T-helper 2 cell (primary cell): ENCODE measurements at places on chromosomes 1 and 21.

- DNase-seq: no peak
Observed at GRCh38 chr1:227112538-227112937, 172.4 kb downstream of the COQ8A start.

DNA sequence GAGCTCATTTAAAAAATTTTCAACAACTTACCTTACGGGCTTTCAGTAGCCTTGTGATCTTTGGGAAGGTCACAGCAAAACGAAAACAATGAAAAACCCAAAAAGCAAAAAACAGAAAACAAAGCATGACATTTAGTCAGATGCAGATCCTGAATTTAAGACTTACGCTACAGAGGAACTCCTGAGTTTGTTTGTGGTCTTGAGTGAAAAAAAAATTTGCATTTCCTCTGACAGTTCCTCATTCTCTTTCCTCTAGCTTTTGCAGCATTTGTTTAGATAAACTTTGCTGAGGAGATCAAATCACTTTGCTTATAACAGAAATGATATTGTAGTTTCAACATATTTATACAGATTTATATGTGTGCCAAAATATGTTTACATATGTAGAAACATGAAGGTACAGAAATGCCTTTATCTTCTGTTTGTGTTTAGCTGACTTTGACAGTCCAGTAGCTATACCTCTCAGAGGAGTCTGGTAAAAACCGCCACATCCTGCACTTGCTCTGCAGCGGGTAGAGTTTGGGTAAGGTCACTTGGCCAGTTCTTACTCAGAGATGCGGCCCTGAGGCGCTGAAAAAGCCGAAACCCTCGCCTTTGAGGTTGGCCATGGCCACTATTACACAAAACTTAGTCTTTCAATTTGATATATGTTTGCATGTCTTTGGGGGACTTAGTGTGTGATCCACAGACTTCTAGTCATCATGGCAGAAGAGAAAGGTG lies 142.5 kb downstream of the TNR start:
- DNase-seq: peak; percentile 31

DNA sequence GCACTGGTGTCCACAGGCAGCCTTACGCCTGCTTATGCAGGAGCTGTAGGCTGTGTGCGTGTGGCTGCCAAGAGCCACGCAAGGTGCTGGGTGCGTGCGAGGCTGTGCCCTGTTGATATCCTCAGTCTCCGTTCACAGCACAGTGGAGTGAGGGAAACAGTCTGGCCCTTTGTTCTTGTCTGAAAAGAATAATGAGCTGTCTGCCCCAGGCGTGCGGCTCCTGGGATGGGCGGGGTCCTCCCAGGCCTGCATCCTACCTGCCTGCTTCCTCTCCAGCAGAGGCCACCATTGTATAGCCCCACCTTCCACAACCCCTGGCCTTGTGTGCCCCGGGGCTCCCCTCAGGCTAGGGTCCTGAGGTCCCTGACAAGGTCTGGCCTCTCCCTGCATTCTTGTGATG lies 47.0 kb upstream of the KDM4A start:
- DNase-seq: no peak

DNA sequence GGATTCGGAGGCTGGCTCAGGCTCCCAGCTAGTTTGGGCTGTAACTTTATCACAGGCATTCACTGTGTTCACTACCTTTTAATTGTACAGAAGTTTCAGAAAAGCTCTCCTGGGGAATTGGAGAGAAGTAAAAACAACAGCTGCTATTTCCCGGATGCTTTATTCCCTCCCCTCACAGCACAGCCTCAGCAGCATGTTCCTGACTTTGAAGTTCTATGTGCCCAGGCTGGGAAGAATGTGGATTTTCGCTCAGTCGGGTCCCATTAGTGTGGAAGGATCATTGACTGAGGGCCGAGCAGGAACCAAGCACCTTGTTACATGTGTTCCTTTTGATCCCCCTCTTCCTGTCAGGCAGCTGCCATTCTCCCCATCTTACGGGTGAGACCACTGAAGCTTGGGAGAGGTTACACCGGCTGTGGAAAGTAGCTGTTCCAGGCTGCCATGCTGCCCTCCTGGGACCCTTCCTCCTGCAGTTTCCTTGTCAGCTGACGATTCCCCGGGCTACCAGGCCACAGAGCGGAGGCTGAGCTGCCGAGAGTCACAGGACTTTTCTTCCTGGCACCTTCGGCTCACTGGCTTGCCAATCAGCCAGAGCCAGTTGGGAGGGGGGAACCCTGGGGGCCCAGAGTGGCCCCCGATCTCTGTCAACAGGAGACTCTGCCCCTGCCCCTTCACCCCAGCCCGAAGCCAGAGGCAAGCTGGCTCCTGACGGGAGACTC lies 223.1 kb upstream of the TMEM51 start:
- DNase-seq: no peak

- no peak for DNase-seq
Observed at GRCh38 chr1:203686091-203686632, 59.5 kb downstream of the ATP2B4 start.

GRCh38 chr1:220803401-220804201 lies 16.9 kb downstream of the MTARC1 start:
- no peak for DNase-seq
